ENCODE measurements at places on chromosomes 6 and 20.

DNA sequence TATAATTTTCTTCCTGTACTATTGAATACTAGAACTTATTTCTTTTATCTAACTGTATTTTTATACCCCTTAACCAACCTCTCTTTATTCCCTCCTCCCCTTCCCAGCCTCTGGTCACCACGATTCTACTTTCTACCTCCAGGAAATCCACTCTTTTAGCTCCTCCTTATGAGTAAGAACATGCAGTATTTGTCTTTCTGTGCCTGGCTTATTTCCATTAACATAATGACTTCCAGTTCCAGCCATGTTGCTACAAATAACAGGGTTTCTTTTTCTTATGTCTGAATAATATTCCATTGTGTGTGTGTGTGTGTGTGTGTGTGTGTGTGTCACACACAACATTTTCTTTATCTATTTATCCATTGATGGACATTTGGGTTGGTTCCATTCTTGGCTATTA, 152.3 kb upstream of the OLIG3 start:
- no peak for DNase-seq

- DNase-seq = no peak
Measured at GRCh38 chr6:129621252-129621651, 88.7 kb downstream of the ARHGAP18 start.

DNA sequence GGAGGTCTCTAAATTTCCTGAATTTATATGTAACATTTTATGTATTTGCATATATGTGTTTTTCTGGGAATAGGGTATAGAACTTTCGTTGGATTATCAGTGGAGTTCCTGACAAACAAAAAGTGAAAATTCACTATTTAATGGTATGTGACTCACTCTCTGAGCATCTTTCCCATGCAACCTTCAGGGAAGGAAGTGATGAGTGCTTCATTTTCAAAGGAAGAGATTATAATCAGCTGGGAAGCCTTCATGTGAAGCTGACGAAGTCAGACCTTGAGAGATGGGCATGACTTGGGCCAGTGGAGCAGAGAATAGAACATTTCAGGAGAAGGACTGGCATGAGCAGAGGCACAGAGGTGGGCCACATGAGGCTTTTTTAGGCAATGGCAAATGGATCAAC, 72.7 kb downstream of the FAXC start:
- DNase-seq = no peak

- no peak for DNase-seq
Measured at GRCh38 chr6:105193647-105194046, 13.8 kb upstream of the POPDC3 start.

DNA sequence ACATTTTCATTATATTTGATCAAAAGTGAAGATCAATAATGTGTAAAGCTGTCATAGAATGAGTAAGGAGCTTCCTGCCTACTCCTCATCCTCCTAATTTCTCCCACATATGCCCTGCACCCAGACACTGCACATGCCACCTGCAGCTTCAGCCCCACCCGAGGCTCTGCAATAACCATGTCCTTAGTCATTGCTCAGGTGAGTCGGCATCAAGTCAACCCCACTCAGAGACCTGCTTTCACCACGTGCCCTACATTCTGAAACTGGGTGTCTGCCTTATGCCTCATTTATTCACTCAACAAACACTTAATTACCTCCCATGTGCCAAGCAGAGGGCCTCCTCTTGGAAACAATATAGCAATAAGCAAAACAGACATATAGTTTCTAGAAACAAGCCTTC, 15.4 kb upstream of the TNFAIP3 start:
- no peak for DNase-seq

- no peak for DNase-seq
Measured at GRCh38 chr6:142322504-142323198, 20.8 kb downstream of the ADGRG6 start.

Measured in stimulated activated naive CD4-positive, alpha-beta T cell (primary cell).